ENCODE measurements at places on chromosomes 5 and 9.

GRCh38 chr9:115063058-115063845, 54.7 kb downstream of the TNC start:
- DNase-seq = no peak

GRCh38 chr9:123872710-123873109, 57.2 kb downstream of the DENND1A start:
- no peak for DNase-seq

- DNase-seq = no peak
Observed at GRCh38 chr5:96140084-96140483, 178.4 kb upstream of the ELL2 start.

DNA sequence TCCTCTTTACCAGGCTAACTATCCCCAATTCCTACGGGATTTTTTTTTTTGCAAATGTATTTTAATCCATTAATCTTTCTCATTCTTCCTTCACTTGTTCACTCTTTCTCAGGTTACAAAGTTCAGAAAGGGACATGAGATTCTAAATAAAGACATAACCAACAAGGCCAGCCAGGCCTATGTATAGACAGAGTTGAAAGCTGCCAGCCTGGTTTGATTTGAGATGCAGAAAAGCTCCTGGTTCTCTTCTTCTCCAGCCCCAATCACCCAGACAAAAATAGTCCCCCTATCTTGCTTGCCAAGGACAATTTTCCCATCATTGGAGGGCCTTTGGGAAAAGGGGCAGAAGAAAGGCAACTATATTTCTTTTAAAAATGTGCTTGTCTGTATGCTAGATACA, 398.8 kb downstream of the NFIB start:
- DNase-seq = no peak

GRCh38 chr9:92807031-92807756, 42.6 kb upstream of the BICD2 start:
- no peak for DNase-seq

DNA sequence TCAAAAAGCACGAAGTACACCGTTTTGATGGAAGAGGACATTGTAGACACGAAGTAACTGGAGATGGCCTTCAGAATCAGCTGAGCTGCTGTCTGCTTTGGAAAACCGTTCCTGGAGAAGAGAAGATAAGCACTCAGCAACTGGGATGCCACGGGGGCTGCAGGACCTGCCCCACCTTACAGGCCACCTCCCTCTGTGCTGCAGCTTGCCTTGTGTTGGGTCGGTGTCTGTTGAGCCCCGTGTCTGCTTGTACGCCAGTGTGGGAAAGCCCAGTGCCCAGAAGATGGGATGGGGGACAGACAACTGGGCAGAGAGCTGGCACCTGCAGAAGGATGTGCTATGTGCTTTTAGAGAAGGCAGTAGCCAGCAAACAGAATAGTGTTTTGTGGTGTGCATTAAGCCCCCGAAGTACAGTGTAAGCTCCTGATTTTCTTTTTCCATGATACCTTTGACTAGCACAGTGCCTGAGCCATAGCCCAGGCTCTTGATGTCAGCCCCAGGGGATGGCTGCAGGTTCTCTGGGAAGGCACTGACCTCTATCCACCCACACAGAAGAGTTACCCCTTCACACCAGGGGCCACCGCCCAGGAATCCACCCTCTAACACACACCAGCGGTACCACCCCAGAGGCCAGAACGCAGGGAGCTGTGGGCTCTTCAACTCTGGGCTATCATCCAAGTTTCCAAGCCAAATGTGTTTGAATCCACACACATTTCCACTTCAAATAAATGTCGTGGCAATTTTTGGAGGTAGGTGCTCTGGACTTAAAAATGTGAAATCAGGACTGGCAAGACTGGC, 63.8 kb downstream of the MACROH2A1 start:
- peak; percentile 1 for DNase-seq

DNA sequence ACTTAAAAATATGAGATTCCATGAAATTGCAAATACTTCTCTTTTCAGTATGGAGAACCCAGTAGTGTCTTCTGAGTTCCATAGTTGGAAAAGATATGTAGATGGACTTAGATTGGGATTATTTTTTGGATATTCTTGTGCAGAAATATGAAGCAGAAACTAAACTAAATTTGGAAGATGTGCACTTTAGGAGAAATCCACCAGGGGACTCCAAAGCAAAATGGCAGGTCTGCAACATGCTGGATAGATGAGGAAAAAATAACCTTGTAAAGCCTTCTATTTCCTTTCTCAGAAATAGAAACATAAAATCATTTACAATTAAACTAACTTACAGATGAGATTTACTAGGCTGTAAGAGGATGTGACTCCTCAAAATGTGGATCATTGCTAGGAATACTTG, 49.2 kb upstream of the MINAR2 start:
- DNase-seq = no peak

DNA sequence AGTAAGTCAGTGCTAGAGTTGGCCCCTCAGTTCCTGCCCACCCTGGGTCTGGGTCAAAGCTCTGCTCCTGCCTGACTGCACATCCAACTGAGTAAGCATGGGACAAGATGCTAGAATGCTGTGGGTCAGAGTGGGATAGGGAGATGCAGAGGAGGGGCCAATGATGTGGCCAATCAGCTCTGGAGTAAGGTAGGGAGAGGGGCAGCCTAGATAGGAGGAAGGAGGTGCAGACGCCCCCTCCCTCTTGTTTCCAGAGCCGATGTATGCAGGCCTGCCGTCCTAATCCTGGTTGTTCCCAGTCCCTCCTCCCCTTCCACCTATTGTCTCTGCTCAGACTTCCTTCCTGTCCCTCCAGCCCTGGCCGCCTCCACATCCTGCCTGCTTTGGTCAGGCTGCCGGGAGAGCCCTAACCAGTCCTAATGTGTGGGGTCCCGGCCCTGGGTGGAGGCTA, 1.3 kb downstream of the ARAP3 start:
- DNase-seq = no peak

All from NCI-H446 (cell line).